Vein endothelial cell (primary cell): ENCODE measurements at places on chromosomes 16 and 17. TPM values are rescaled to one million over a fixed set of nuclear protein-coding genes. Genes with fewer than 3 reads are reported as not detected.

NPW gene
- total RNA-seq: 0.98 and 1.1 TPM in 2 replicates

ATP1B2 gene
- not detected in 2 replicates for total RNA-seq

CLEC10A gene
- total RNA-seq: 0.19 TPM in 1 of 2 replicates, not detected in the other

MYH8 gene
- total RNA-seq: not detected in 2 replicates

MPV17L gene
- 0.10 and 0.33 TPM in 2 replicates for total RNA-seq

SOST gene
- total RNA-seq: not detected in 2 replicates

NPIPA5 gene
- 1.3 and 2.4 TPM in 2 replicates for total RNA-seq

FBXW10 gene
- total RNA-seq: under 0.01 TPM in 1 of 2 replicates, not detected in the other

SLC35G6 gene
- not detected in 2 replicates for total RNA-seq

CHP2 gene
- not detected in 2 replicates for total RNA-seq

CES5A gene
- total RNA-seq: not detected in 2 replicates

DRC3 gene
- total RNA-seq: 1.7 and 2.0 TPM in 2 replicates
